ENCODE measurements at places on chromosomes 2 and 18.

GRCh38 chr2:121386102-121386501, 101.1 kb upstream of the TFCP2L1 start:
- DNase-seq, result no peak

GRCh38 chr18:58049000-58049688, 5.1 kb downstream of the NEDD4L start:
- no peak for DNase-seq

DNA sequence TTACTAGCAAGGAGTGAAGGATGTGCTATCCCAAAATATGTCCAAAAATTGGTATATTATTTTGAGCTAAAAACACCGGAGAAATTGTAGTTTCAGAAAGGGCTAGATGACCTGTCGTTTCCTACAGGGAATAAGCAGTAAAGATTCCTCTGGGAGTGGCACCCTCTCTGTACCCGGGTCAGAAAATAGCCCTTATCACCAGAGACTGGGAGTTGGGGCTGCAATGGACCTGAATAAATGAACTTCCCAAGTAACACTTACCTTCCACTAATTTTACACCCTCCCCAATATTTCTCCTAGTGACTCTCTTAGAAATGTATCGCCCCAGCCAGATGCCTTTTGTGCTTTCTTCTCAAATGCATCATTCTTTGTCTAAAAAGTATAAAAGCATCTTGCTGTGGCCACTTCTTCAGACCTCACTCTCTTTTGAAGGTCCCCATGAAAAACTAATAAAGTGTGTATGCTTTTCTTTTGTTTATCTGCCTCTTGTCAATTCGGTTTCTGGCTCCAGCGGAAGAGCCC, 734 bp upstream of the RMC1 start:
- DNase-seq, result peak; percentile 28

DNA sequence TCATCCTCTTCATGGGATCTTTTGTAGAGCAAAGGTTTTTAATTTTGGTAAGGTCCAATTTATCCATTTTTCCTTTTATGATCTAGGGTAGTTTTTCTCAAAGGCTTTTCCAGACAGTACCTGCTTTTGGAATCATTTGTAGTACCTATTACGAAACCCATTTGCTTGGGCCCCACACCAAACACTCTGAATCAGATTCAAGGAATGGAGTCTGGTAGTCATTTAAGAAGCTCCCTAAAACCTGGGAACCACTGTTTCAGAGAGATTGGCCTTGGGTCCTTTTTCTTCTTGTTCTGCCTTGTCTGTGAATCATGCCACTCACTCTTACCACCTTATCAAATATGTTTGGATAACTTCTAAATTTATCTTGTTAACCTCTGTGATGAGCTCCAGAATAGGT, 40.3 kb downstream of the OSBPL6 start:
- no peak for DNase-seq

- no peak for DNase-seq
Observed at GRCh38 chr2:96505231-96505889, at the start of gene NEURL3. NEURL3 (minus strand) TSS chr2:96505357; CDS start chr2:96505286, 71 bp downstream.

DNA sequence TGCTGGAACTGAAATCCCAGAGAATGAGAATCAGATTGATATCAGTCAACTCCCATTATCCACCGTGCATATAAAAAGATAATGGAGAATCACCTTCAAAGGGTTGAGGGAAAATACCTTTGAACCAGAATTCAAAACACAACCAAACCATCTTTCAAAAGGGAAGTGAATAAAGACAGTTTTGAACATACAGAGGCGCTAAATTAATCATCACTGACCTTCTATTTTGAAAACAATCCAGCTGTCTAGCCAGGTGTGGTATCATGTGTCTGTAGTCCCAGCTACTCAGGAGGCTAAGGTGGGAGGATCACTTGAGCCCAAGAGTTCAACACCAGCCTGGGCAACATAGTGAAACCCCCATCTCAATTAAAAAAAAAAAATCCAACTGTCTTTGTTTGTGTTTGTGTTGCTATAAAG, 63.6 kb downstream of the TRABD2A start:
- no peak for DNase-seq

DNA sequence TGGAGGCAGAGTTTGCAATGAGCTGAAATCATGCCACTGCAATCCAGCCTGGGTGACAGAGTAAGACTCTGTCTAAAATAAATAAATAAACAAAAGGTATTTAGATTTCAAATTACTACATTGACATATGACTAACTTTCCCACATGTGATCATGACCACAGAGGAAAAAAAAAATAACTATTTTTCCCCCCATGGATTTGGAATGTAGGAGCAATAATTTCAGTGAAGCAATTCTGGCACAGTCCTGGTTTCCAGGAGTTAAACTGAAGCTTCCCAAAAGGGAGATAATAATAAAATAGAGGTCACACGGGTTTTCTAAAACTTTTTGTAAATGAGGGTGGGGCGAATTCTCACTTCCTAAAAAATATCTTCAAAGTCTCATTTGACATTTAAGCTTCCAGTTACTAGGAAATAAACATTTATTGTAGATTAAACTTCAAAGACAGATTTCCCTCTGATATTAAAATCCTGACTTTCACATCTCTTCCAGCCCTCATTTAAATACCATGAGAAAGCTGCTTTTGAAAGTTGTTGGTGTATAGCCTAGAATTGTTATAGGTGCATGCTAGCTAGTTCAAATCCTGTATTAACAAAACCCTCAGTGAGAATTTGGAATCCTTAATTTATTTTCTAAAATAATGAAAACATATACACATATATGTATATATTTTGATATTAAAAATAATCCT, 20.7 kb downstream of the SLC19A3 start:
- no peak for DNase-seq

- DNase-seq, result no peak
Observed at GRCh38 chr2:205001300-205001966, 456.2 kb downstream of the PARD3B start.

DNA sequence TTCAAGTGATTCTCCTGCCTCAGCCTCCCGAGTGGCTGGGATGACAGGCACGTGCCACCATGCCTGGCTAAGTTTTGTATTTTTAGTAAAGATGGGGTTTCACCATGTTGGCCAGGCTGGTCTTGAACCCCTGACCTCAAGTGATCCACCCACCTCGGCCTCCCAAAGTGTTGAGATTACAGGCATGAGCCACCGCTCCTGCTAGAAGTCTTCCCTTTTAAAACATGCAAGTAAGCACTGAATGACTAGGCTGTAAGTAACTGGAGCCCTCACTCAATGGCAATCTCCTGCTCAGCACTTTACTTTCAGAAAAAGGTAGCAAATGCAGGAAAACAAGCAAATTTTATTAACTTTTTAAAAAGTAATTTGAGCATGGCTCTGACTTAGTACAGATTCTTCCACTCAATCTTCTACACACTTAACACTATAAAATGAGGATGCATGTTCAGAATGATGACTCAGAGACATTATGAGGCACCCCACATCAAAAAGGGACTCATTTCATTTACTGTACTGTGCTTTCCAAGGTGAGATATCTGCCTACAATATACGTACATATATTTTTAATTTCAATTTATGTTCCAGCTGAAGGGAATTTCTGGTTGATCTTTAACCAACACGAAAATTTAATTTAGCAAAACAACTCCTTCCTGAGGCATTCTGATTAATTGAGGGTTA, 6.6 kb upstream of the NCK2 start:
- no peak for DNase-seq

DNA sequence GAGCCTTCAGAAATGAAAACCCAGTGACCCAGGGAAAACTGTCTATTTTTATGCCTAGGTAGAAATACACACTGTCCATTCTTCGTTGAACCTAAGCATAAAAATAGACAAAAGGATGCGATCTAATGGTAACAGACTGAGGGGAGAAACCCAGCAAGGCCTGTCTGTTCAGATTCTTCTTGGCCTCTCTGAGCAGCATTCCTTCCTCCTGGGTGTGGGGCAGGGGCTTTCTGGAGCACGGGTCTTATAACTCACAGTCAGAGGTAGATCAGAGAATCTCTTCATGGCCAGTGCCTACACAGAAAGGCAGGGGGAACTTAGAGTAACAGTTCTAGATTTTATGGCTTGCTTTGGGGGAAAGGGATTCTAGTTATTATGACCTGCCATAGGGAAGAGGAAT, 56.0 kb downstream of the PKDCC start:
- no peak for DNase-seq

DNA sequence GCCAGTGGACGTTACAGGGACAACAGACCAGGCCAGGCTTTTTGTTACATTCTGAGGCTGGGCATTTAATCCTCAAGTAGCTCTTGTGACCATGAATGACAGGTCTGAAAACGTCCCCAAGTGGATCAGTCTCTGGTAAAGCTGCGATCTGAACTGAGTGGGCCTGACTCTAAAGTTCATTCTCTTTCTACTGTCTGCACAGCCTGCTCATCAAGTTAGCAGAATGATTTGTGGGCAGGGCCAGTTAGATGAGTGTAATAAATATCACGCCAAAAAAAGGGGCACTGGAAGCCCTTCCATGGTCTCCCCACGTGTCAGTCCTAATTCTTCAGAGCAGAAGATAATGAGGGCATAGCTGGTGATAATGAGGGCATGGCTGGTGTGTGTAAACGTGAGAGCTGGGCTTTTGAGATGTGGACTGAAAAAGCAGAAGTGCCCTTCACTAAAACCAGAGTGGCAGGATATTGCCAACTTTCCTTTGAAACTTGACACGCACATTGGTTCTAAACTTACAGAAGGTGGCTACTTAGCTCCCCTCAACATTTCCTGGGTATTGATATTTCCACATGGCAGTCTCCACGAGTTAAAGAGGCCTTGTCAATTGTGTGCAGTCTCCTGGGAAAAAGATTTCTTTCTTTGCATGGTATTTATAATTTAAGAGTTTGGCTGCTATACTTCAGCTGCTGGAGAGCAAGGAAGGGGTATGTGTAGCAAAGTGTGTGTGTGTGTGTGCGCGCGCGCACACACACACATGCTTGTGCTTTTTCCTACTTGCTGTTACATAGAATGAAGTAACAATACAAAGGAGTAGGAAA, 72.7 kb upstream of the LYPD6B start:
- DNase-seq, result no peak

DNA sequence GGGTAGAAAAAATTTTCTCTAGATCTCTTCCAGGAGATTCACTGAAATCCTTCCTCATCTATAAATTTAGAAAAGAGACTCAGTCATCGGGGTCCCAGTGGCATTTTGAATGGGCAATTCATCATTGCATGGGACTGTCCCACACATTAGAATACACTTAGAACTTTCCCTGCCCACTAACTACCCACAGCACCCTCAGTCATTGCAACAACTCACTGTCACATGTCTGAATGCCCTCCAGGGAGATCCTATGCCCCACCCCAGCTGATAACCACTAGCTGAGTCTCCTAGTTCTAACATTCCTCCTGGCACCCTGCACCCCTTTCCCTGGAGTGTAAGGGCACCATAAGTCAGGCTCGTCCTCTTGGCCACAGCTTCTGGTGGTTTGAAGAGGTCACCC, 89.6 kb downstream of the INSIG2 start:
- DNase-seq, result no peak

- DNase-seq, result no peak
Observed at GRCh38 chr2:88011011-88011410, 5.3 kb downstream of the RNU2-63P start.

- no peak for DNase-seq
Observed at GRCh38 chr2:237723023-237723422, 75.6 kb upstream of the RBM44 start.

- peak; percentile 90 for DNase-seq
Observed at GRCh38 chr2:159615367-159616285, 722 bp downstream of the BAZ2B start.

GRCh38 chr2:72028996-72029395, 118.7 kb downstream of the CYP26B1 start:
- DNase-seq, result no peak

GRCh38 chr18:14747513-14748474, at the start of gene ANKRD30B:
ANKRD30B (plus strand) TSS chr18:14748172; CDS start chr18:14748420, 248 bp downstream.
- DNase-seq, result no peak

DNA sequence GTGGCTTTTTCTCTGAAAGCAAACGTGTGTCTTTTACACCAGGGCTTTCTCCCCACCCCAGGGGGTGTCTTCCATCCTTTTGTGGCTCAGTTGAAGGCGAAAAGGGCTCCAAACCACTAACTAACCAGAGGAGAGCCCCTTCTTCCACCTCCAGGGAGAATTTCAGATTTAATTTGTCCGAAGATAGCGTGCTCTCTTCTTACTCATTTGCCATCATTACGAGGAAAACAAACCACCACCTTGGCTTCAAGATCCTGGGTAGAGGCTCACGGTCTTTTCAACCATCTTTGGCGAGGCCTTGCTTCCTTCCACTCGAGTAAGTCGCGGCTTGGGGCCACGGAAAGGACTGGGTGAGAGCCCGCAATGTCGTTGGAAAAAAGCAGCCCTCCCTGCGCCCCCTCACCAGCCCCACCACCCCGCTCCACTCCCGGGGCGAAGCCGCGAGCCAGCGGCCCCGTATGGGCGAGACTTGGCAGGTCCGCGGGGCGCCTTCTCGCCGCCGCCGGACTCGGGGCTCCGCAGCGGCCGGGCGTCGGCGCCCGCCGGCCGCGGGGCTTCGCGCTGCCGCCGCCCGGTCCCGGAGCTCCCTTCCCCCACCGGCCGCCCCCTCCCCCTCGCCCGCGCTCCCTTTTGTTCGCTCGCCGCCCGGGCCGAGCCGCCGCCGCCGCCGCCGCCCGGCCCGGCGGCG, 1.7 kb upstream of the ZNF532 start:
- DNase-seq, result peak; percentile 28

GRCh38 chr2:78290581-78291214, 734.8 kb upstream of the REG3G start:
- no peak for DNase-seq

DNA sequence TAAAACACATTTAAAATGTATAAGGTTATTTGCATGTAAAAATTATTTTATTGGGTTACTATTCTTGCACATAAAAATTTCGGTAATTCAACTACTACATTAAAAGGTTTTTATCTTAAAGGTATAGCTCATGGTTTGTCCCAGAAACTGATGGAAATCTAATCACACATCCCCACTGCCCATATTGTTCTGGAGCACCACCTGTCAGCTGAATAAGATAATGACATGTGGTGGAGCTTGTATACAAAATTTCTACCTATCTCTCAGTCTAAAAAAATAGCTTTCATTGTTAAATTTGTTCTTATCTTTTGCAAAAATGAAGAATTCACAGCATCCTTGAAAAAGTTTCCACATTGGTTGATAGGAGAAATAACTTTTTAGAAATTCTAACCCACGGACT, 18.3 kb downstream of the ERBB4 start:
- no peak for DNase-seq

GRCh38 chr2:63843093-63843492, 1.4 kb downstream of the UGP2 start:
- no peak for DNase-seq

DNA sequence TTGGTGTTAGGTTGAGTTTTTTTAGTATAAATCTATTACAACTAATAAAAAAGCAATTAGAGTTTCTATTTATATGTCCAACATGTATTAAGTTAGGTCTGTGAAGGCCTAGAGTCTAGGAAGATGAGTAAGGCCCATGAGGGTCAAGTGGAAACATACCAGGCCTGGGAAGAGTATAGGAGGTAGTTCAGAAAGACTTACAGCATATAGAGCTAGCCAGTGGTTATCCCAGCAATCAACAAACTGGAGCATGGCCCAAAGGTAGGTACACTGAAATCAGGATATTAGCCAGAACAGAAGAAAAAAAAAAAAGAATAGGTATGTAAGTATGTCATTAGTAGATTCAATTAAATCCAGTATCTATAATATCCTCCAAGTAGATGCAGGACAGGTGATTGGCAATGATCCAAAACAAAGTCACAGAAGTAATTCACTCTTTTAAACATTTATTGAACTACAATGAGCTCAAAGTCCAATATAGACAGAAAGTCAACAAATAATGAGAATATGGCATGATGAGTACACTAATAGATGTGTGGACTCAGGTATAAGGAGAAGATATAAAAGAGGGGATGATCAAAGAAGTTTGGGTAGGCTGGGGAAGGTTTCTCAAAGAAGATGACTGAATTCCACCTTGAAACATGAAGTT, 70.3 kb downstream of the IKZF2 start:
- no peak for DNase-seq
